Karpas-422 (cell line): ENCODE measurements at places on chromosomes 13 and 19. TPM values are rescaled to one million over a fixed set of nuclear protein-coding genes. Genes with fewer than 3 reads are reported as not detected.

DNA sequence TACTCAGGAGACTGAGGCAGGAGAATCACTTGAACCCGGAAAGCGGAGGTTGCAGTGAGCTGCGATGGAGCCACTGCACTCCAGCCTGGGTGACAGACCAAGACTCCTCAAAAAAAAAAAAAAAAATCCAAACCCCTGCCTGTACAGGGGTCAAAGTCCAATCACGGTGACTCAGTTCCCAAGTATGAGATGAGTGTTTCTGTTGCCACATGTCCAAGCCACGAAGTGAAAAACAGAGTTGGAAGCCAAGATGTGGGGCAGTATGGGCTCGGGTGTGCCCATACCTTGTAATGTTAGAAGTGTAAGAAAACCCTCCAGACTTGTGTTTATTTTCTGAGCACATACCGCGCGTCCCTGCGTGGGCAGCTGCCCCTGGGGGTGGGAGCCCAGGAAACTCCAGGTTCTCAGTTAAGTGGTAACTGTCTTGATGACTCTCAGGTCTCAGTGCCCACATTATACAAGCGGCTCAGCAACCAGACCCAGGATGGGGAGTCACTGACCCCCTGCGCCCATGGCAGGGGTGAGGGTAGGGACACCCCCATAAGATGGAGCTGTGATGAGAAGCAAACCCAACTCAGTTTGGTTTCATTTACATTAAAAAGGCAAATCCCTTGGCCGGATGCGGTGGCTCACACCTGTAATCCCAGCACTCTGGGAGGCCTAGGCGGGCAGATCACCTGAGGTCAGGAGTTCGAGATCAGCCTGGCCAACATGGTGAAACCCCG, 1.2 kb upstream of the GPX4 start:
- H3K4me3 ChIP-seq, result no peak overlapping the region
- no peaks in the 10 kb centered on the region for H3K36me3 ChIP-seq
- DNase-seq, result no peak
- no peak overlapping the region for H3K27ac ChIP-seq
- H3K4me1 ChIP-seq, result peaks cover 38% of the 10 kb centered on the region
- H3K27me3 ChIP-seq, result no peaks in the 10 kb centered on the region

GRCh38 chr13:40637643-40638042, 28.8 kb downstream of the FOXO1 start:
- H3K4me3 ChIP-seq, result no peak overlapping the region
- H3K27me3 ChIP-seq, result no peaks in the 10 kb centered on the region
- no peak for DNase-seq
- H3K36me3 ChIP-seq, result no peaks in the 10 kb centered on the region

DNA sequence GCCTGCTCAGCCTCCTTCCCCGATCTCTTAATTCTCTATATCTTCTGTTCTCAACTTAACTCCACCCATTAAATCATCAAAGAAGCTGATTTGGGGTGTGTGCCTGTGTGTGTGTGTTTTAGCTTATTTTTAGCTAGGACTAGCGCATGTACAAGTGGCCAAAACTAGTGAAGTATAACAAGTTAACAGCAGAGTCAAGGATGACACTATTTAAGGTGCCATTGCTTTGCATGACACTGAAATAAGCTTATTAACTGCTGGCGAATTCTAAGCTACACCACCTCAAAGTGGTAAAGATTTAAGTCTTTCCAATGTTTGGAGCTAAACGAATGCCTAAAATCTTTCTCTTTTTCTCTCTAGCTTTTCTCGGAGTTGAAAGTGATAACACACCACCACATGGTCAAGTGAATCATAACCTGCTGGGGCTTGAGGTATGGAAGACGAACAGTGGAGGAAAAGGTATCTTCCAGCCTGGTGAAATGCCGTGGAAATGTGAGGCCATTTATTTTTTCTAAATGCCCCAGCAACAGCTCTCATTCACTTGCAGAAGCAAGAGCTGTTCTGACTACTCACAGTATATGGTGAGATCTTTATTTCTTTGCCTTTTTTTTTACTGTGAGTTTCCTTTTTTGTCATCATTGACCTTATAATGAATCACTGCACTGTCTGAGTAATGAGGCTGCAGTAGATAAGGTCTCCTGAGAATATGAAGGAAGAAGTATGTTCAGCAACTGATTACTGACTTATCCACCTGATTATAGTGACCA, 570.3 kb downstream of the PCDH9 start:
- no peaks in the 10 kb centered on the region for H3K36me3 ChIP-seq
- H3K4me1 ChIP-seq, result peaks cover 60% of the 10 kb centered on the region
- H3K4me3 ChIP-seq, result peak overlapping the region; percentile 61
- H3K27ac ChIP-seq, result peak overlapping the region; percentile 95

GRCh38 chr19:38734176-38734425, 10.2 kb downstream of the CAPN12 start:
- no peaks in the 10 kb centered on the region; the same call in 1 of the 2 replicates for H3K4me1 ChIP-seq
- DNase-seq, result no peak
- no peak overlapping the region for H3K4me3 ChIP-seq
- H3K36me3 ChIP-seq, result peaks cover 10% of the 10 kb centered on the region

- H3K4me1 ChIP-seq, result no peaks in the 10 kb centered on the region
- DNase-seq, result no peak
- no peaks in the 10 kb centered on the region for H3K27me3 ChIP-seq
- no peak overlapping the region for H3K4me3 ChIP-seq
- no peaks in the 10 kb centered on the region for H3K36me3 ChIP-seq
- H3K27ac ChIP-seq, result no peak overlapping the region
Observed at GRCh38 chr19:41758846-41759245, 3.5 kb downstream of the CEACAM6 start.

- no peak overlapping the region for H3K4me3 ChIP-seq
- H3K27ac ChIP-seq, result no peak overlapping the region
- no peak for DNase-seq
- H3K27me3 ChIP-seq, result no peaks in the 10 kb centered on the region; the same call in 1 of the 2 replicates
Observed at GRCh38 chr13:91401920-91402319, 3.5 kb downstream of the GPC5 start.

The HSD17B14 gene
- total RNA-seq, result 1.0 and 1.9 TPM in 2 replicates

The CEACAM3 gene
- total RNA-seq, result not detected in 2 replicates

The ZBTB32 gene
- total RNA-seq, result not detected in 2 replicates

The MYO1F gene
- total RNA-seq, result not detected in 2 replicates
